NCI-H1092 (cell line): ENCODE measurements at places on chromosomes 1 and 21.

DNA sequence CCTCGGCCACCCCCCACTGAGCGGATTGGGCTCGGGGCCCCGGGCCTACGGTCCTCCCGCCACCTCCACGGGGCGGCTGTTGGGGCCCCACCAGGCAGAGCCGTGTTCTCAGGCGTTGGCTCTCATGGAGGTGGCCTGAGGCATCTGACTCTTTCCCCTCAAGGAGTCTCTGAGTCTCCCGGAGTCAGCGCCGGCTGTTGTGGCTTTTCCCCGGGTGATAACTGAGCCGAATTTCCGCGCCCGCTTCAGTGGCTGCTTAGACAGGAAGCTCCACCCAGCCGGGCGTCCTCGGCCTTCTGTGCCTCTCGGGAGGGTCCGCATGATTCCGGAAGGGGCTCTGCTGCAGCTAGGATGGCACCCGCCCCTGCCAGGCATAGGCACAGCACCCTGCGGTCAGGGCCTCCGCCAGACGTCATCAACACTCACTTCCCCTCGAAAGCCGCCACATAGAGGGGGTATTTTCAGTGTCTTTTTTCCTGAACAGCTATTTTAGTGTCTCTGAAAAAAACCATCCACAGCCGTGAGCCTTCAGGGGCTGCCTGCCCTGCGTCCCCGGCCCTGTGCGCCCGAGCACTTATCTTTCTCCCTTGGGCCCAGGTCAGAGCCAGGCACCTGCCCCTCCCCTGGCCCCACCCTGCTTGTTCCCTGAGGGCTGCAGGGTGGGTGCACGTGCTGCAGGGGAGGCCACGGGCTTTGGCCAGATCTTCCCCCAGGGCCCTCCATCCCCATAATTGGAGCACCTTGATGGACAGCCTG, 72.9 kb downstream of the SKI start:
- no peak for DNase-seq

GRCh38 chr1:193927550-193927949, 741.1 kb upstream of the B3GALT2 start:
- no peak for DNase-seq

DNA sequence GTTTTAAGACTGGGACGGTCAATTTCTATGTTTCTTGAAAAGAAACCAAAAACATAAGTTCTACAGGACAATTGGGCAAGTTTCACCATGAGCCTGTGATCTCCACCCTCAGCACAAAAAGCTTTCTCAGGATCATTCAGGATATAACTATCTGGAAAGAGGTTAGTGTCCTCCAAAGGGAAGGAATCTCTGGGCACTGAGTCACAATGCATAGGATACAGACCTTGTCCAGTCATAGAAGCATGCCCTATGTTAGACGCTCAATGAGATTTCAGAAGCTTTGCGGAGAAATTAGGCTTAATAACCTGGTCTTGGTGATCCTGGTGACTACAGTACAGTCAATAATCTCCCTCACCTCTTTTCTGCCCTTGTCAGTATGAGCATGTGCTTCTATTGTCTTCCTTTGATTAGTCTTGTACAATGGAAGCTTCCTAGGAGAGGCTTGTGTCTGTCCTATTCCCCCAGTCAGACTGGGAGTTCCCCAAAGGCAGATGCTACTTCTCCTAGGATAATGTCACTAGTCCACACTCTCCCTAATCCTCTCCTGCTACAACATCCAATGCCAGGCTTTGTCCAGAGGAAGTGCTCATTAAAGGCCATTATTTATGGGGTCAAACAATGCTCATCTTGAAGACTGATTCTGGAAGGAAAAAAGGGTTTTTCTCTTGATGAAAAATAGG, 97.4 kb downstream of the KCNH1 start:
- no peak for DNase-seq

GRCh38 chr21:46538851-46539666, 65.8 kb downstream of the S100B start:
- no peak for DNase-seq

DNA sequence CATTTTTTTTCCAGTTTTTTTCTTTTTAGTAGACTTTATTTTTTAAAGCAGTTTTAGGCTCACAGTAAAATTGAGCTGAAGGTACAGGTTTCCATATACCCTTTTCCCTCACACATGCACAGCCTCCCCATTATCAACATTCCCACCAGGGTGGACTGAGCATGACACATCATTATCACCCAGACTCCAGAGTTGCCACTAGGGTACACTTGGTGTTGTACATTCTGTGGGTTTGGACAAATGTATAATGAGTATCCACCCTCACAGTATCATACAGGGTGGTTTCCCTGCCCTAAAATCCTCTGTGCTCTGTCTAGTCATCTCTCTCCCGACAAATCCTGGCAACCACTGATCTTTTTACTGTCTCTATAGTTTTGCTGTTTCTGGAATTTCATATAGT, 3.0 kb upstream of the AIM2 start:
- DNase-seq: no peak

DNA sequence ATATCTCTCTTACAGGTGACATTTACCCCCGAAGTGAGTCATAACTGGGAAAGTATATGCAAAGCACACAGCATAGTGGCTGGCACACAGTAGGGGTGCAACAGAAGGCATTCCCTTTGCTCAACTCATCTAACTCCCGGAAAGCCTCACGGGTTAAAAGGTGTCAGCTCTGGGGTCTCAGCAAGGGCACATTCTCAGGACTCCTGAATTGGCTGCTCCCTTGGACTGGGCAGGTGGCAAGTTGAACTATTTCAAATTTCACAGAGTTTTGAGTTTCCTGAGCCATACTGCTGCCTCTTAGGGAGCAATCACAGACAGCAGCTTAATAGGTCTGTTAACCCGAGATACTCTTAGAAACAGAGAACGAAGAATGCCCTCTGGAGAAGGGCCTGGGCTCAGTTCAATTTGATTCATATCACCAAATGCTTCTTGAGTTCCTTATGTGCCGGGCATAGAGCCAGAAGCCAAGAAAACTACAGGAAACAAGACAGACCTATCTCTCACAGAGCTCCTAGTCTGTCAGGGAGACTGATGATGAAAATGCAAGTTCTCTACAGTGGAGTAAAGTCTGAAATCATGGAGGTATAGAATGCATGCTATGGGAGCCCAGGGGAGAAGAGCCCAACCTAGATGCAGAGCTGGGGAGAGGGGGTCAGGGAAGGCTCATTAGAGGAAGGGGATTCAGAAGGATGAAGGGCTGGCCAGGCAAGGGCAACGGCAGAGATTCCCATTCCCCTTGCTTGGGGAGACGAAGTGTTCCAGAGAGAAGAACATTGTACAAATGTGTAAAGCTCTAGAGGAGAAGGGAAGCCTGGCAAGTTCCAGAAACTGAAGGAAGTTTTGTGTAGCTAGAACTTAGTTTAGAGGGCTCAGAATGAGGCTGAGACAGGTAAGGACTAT, 143.9 kb upstream of the HMGB4 start:
- DNase-seq: no peak

DNA sequence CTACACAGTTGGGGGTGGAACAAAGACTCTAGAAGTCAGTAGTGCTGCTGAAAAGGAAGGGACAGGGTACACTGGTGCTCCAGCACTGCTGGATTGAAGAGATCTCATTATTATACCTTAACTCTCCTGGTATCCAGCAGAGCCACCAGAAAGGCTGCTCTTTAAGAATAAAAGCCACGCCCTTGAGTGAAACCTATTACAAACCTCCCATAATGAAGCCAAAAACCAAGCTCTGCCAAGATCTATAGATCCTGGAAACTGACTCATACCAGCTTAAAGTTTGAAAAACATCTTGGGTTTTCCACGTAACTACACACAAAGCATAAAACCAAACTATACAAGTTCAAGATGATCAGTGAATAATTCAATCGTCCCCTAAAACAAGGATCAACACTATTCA, 38.0 kb downstream of the ADSS2 start:
- DNase-seq: no peak

DNA sequence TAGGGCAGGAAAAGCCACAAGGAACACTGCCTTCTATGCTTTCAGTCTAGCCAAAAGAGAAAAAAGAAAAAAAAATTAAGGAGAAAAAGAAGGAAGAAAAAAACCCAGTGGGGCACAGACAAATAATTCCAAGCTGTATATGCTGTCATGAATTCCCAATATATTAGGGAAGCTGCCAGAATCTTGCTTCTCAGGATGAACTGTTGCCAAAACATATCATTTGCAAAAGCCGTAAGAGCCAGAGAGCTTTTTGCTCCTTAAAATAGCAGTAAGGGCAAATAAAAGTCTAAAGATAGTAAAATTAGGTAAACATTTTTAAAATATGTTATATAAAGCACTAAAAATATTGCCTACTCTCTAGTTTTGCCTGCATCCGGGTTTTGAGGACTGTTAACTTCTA, 52.1 kb downstream of the PGM1 start:
- DNase-seq: no peak

DNA sequence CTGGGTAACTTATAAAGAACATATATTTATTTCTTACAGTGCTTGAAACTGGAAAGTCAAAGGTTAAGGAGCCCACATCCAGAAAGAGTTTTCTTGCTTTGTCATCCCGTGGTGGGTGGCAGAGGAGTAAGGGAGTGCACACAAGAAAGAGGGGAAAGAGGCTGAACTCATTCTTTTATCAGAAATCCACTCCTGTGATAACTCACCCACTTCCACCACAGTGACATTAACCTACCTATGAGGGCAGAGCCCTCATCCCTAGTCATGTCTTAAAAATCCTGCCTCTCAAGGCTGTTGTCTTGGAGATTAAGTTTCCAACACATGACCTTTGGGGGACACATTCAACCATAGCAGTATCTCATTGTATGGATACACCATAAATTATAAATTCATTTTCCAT, 32.5 kb upstream of the RGS4 start:
- no peak for DNase-seq
